ENCODE measurements at places on chromosomes 7 and 10.

DNA sequence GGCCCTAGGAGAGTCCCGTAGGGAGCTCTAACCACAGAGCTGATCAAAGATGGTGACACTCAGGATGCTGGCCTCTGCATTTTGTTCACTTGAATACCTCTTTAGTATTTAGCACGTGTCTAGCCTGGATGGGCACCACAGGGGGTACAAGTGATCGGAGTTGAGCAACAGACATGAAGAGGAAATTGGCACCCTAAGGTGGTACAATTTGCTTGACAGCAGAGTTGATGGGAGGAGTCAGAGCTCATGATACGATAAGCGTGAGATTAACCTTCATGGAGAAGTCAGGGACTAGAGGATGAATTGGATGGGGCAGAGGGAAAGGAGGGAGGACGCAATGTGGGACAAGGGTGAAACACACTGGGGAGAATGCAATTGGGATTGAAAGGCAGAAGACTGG, 9.9 kb upstream of the ZNF212 start:
- DNase-seq: no peak

- DNase-seq: no peak
These were observed 349.7 kb downstream of the AUTS2 start for GRCh38 chr7:69947998-69948397.

DNA sequence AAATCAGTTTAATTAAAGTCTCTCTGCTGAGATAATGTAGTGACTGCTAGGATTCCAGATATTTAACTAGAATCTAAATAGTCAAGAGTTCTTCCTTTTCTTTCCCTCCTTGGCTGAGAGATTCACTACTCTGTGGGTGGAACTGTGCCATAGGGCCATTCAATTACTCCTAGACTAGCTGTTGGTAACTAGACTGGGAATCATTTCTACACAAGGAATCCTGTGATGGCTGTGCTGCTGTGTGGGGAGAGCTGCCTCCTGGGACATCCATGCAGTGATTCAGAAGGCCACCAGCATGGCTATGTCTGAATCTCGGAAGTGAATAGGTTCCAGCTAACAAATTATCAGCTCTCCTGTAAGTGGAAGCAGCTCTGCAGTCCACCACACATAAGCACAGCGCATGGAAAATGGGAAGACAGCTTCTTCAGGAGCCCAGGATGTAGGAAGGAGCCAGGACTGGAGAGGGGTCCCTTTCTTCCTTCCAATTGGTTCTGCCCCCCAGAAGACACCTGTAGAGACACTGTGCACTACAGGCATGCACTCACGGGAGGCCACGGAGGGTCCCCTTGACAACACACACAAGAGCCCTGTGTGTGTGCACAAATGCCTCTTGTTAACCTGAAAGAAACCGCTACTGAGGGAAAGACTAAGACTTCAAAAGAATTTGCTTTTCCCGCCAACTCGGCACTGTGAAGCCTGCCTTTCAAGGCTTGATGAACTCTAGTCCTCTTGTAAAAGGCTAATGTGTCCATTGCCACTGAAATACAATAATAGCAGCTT, 66.5 kb downstream of the SCRN1 start:
- no peak for DNase-seq

DNA sequence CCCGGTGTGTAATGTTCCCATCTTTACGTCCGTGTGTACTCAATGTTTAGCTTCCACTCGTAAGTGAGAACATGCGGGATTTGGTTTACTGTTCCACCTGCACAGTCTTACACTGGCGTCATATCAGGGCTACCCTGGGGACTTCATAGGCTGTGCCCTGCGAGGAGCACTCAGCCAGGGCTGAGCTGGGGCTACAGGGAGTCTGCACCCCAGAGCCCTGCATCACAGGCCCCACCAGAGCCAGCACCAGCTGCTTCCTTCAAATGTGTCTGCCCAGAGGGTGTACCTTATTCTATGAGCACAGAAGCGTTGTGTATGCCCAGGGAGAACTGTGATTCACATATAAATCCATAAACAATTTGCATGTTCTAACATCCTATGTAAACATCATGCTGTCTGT, 277.1 kb downstream of the TCERG1L start:
- no peak for DNase-seq

DNA sequence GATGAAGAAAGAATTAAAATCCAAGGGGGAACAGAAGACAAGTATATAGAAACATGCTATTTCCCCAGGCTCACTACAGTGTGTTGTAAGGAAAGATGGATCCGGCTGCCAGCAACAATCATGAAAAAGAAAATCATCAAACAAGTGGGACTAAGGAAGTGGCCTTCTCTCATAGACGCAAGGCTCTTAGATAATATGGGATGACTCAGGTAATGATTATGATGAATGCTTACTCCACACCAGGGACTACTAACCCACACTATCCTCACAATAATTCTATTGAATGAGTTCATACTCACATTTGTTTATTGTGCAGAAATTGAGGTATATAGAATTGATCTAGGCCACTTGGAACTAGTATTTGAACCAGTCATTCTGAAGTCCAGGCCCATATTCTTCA, 111.2 kb upstream of the BET1 start:
- no peak for DNase-seq

DNA sequence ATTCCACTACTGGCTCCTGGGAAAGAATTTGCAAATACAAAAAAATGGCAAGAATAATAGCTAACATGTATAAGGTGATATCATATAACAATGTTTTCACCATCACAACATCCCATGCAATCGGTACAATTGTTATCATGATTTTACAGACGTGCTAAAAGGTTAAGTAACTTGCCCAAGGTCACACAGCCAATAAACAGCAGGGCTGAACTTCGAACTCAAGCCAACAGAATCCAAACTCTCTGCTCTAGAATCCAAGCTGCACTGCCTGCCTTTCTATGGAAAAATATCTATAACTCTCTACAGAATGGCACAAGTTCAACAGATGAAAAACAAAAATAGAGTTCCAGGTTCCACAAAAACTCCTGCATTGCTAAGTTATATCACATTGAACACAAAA, 160.9 kb downstream of the PARD3 start:
- DNase-seq: no peak

DNA sequence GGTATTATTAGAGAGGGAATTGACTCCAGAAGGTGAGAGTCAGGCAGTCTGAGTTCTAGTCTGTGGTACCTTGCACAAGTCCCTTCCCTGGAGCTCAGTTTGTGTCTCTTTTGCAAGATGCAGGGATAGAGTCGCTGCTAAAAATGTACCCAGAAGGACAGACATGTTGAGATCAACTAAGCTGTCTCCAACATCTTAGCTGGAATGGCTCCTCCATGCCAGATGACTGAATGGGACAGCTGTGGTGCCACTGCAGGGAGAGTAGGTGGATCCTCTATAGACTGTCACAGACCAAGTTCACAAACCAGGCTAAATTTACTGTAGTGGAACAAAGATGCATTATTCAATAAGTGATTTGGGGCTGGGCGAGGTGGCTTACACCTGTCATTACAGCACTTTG, 120.1 kb downstream of the NEURL1 start:
- DNase-seq: no peak

GRCh38 chr10:3741688-3742461, 43.1 kb downstream of the KLF6 start:
- DNase-seq: no peak

DNA sequence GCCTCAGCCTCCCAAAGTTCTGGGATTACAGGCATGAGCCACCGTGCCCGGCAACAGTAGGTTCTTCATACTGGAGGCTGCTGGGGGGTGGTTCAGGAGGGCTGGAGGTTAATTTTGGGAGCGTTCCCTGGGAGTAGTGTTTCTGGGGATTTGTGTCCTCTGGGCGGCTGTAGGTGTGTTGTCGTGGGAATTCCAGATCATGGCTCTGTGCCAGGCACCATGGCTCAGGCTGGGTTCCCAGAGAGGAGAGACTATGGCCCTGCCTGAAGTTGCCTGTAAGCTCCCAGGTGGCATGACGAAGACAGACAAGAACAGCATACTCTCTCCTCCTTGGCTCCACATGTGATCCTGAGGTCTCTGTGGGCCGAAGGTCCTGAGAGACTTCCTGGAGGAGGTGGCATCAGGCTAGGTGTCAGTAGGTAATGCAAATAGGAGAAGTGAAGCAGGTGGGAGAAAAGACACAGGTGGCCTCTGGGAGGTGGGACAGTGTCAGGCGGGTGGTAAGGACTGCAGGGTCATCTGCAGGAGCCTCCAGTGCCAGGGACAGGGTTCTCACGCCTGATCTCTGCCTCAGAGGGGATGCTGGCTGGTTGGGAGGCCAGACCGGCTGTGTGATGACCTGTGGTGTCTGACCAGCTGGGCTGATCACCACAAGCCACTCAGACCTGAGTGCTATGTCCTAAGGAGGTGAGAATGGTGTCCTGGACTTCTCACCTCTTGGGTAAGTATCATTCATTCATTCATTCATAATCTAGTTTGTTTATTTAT, 18.7 kb downstream of the CLIP2 start:
- DNase-seq: no peak

DNA sequence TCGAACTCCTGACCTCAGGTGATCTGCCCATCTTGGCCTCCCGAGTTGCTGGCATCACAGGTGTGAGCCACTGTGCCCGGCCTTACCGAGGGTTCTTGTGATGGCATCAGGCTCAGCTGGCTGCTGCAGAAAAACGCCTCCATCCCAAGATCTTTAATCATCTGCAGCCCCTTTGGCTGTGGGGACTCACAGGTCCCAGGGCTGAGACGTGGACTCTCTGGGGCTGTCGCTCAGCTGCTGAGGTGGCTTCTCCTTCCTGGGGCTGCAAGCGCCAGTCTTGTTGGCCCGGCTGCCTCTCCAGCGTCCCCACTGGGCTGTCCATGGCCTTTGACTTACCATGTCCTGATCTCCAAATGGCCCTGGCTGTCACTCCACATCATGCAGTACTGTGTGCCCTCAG, 20.0 kb downstream of the AMZ1 start:
- no peak for DNase-seq

GRCh38 chr10:121610798-121611323, 12.6 kb upstream of the FGFR2 start:
- DNase-seq: no peak

Data from activated T-helper 1 cell treated with Interleukin-2 at 50 U/mL for 16 hours (primary cell).